Renal cortex interstitium (tissue), 15 donors: ENCODE measurements at places on chromosomes 2 and 18. TPM values are rescaled to one million over a fixed set of nuclear protein-coding genes. Genes with fewer than 3 reads are reported as not detected.

Gene GALNT5
- polyA plus RNA-seq, result 0.62 TPM

Gene ARPC2
- polyA plus RNA-seq, result 236 TPM

Gene MAB21L4
- polyA plus RNA-seq, result 9.7 TPM

Gene DSC2
- polyA plus RNA-seq, result 36.4 TPM

Gene KCNK3
- 1.3 TPM for polyA plus RNA-seq

Gene SPC25
- 16.1 TPM for polyA plus RNA-seq

DNA sequence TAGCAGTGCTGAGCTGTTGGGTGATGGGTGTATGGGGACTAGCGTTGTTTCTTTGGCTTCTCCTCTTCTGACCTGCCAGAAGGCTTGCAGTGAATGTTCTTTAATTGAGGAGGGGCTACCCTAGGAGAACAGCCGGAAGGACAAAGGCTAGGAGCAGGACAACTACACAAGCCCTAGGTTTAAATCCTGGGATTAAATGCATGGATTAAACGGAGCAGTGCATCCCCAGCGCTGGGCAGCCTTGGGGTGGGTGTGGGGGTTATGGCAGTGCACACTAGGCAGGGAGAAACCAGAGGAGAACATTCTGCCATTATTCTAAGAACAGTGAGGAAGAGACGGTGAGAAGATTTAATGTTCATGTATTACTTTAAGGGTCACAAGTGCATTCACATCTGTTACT lies 86.4 kb upstream of the MCFD2 start:
- DNase-seq, result no peak

GRCh38 chr2:65062843-65063825 lies 6.9 kb downstream of the CEP68 start:
- DNase-seq, result no peak

DNA sequence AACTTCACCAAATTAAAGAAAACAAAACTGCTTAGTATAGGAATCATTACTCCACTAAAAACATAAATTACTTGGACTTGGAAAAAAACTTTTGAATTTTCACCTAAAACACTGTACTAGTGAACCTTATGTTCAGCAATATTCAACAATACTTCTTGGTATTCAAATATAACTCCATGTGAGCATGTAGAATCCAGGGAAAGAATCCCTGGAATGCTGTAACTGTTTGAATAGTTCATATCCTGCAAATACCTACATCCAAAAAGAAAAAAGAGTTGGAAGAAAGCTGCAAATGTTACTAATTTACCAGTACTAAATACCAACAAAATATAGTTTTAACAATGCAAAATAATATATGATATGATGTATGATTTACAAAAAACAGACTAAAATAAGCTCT lies 65.4 kb downstream of the IKZF2 start:
- DNase-seq, result no peak

GRCh38 chr2:19623488-19623887 lies 265.1 kb upstream of the OSR1 start:
- no peak for DNase-seq

- DNase-seq, result peak; percentile 4
These were observed 26.8 kb downstream of the MPHOSPH10 start for GRCh38 chr2:71157124-71157793.

- DNase-seq, result peak; percentile 28
These were observed 679 bp downstream of the PTMA start for GRCh38 chr2:231708773-231709635.

DNA sequence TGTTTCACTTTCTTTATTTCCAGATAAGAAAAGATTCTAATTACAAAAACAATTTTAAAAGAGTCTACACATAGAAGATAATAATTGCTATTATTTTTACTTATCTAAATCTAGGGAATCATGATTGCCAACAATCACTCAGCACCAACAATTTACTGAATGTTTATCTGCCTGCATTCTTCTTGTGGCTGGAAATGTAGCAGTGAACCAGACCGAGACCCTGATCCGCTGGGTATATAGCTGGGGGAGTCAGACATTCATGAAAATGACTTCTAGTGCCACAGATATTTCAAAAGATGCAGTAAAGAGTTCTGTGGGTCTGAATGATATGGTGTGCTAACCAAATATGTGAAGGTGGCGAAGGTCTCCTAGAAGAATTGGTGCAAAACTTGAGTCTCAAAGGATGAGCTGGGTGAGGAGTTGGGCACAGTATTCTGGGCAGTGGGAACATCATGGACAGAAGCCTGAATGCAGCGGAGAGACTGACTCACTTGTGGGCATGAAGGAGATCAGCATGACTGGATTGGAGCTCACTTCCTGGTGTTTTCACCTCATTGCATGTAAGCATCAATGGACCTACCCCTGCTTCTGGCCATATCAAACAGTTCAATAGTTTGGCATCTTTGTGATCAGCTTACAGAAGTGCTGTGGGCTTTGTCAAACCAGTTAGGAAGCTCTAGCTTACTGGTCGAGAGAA lies 26.1 kb upstream of the FN1 start:
- no peak for DNase-seq

DNA sequence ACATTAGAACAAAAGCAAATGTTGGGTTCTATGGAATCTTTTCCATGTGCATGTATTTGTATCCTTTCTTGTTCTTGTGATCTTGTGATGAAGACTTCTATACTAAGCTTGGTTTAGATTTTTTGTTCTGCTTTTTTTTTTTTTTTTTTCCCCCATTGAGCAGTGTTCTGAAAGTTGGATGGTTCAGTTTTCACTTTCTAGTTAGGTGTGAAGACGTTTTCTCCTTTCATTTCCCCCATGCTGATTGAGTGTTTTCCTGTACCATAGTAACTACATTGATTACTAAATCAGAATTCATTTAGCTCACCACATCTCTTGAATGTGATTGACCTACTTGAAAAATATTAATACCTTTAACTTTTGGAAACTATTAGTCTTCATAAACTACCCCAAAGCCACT lies 34.1 kb downstream of the NOP58 start:
- no peak for DNase-seq
